ENCODE measurements at places on chromosomes 5 and 9.
A peak's percentile ranks its signal among the peaks of the same experiment; 100 is the strongest.

- no peak for DNase-seq
Measured at GRCh38 chr5:72305194-72306142, 14.6 kb downstream of the MRPS27 start.

DNA sequence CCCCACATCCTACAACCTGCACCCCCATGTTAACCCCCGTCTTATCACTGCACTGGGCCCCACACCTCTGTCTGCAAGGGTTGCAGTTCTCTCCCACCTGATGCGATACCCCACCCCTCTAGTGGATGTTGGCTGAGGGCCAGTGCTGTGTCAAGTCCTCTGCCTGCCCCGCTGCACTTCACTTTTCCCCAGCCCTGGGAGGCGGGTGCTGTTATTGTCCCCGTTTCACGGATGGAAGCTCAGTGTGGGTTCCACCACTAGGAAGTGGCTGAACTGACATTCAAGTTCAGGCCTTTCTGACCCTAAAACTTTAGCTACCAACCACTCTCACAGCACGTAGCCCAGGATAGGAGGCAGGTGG is 3.5 kb downstream of the SNCB start:
- DNase-seq, result no peak

- no peak for DNase-seq
Measured at GRCh38 chr9:132295181-132295580, 59.6 kb downstream of the SETX start.

DNA sequence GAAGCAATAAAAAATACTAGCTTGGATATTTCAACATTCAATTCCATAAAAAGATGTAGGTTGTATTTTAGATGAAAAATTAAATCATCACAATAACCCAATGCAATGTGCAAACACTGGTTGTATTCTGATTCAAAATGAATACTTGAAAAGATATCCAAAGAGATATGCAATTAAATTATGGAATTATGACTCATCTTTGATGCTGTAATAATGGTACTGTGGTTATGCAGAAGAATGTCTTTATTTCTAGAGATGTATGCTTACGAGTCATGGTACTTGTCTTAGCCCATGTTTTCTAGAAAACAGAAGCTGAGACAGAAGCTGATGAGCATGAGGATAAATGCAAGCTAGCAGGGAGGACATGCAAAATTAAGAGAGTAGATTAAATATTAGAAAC is 1941.4 kb upstream of the NUDT12 start:
- peak; percentile 30 for DNase-seq

GRCh38 chr9:125099816-125100215 is 43.5 kb downstream of the SCAI start:
- no peak for DNase-seq

GRCh38 chr5:134189031-134189430 is 12.3 kb upstream of the SKP1 start:
- no peak for DNase-seq
